HT1080 (cell line): ENCODE measurements at places on chromosomes 16 and 17. TPM values are rescaled to one million over a fixed set of nuclear protein-coding genes. Genes with fewer than 3 reads are reported as not detected.
A peak's percentile ranks its signal among the peaks of the same experiment; 100 is the strongest.

GRCh38 chr16:50815382-50815781 is 73.5 kb downstream of the CYLD start:
- DNase-seq = no peak

DNA sequence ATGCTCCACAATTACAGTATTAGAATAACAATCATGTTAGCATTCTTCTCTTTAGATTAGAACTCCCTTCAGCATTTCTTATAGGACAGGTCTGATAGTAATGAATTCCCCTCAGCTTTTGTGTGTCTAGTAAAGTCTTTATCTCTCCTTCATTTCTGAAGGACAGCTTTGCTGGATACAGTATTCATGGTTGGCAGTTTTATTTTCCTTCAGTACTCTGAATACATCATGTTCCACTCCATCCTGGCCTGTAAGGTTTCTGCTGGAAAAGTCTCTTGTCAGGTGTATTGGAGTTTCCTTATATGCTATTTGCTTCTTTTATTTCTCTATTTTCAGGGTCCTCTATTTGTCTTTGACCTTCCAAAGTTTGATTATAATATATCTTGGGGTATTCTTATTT is 4.0 kb upstream of the ABCA10 start:
- DNase-seq = no peak

DNA sequence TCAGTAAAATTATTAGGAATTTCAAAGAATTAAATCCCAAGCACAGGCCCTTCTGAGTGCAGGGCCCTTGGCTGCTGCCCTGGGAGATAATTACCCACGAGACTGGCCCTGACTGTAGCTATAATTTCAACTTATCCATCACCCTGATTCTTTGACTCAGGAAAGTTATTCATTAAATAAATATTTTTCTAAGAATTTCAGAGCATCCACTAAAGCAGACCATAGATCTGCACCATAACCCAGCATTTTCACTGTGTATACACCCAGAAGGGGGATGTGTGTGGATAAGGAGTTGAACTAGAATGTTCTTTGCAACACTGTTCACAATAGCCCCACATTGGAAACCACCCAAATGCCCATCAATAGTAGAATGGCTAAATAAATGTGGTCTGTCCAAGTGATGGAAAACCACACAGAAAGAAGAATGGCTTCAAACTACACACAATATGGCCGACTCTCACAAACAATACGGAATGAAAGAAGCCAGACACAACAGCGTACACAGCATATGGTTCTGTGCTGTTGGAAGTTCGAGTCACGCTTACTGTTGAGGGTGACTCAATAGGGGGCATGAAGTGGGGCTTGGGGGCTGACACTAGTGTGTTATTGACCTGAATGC is 33.9 kb upstream of the MEAK7 start:
- no peak for DNase-seq

The TLCD1 gene
- total RNA-seq = 28.8 and 29.9 TPM in 2 replicates

The CALB2 gene
- total RNA-seq = 5.4 and 6.9 TPM in 2 replicates

- DNase-seq = no peak
These were observed 53.6 kb upstream of the ADORA2B start for GRCh38 chr17:15891318-15891717.

The KRT33B gene
- total RNA-seq = not detected in 2 replicates

- DNase-seq = no peak
These were observed 18.1 kb downstream of the FZD2 start for GRCh38 chr17:44575403-44575802.

- peak; percentile 67 for DNase-seq
These were observed 15.3 kb downstream of the KSR1 start for GRCh38 chr17:27471321-27472269.

- DNase-seq = no peak
These were observed 32.0 kb upstream of the TOX3 start for GRCh38 chr16:52578829-52579498.

DNA sequence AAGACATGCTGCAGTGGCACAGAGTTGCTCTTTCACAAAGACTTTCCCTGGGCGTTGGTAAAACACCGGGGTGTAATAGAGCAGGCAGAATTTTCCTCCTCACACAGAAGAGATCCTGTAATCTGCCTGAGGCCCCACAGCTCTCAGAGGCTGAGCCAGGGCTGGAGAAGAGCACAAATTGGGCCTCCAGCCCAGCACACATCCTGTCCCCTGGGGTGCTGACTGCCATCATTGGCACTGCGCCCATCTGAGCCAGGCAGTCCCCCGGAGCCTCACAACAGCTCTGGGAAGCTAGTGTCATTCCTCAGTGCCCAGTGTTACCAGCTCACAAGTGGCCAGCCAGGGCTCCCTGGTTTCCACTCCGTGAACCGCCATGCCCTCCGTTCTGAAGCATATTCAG is 119.4 kb downstream of the SOCS1 start:
- peak; percentile 86 for DNase-seq
